ENCODE measurements at places on chromosomes 7 and 10. TPM values are rescaled to one million over a fixed set of nuclear protein-coding genes. Genes with fewer than 3 reads are reported as not detected.

GRCh38 chr7:26954951-26955350, 90.6 kb upstream of the SKAP2 start:
- H3K27me3 ChIP-seq: no peaks in the 10 kb centered on the region
- no peaks in the 10 kb centered on the region for H3K4me1 ChIP-seq
- no peaks in the 10 kb centered on the region for H3K36me3 ChIP-seq
- H3K27ac ChIP-seq: no peak overlapping the region

- no peak overlapping the region for H3K27ac ChIP-seq
- DNase-seq: no peak
- H3K27me3 ChIP-seq: no peaks in the 10 kb centered on the region
- no peak overlapping the region for H3K4me3 ChIP-seq
- H3K36me3 ChIP-seq: peaks cover 19% of the 10 kb centered on the region
Observed at GRCh38 chr7:66377045-66377444, 171.9 kb downstream of the TPST1 start.

DNA sequence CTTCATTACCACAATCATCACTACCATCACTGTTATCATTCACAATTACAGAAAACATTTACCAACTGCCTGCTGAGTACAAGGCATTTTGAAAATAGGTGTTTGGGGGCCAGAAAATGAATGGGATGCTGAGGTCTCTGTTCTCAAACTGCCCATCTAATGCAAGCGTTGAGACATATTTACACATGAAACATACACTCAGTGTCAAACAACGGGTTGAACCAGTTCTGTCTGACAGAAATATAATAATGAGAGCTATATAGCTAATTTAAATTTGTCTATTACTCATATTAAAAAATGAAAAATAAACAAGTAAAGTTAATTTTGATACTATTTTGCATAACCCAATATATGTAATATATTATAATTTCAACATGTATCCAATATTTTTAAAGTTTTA, 303.1 kb downstream of the KCNMA1 start:
- DNase-seq: no peak
- H3K4me3 ChIP-seq: no peak overlapping the region
- peaks cover 2% of the 10 kb centered on the region for H3K36me3 ChIP-seq

DNA sequence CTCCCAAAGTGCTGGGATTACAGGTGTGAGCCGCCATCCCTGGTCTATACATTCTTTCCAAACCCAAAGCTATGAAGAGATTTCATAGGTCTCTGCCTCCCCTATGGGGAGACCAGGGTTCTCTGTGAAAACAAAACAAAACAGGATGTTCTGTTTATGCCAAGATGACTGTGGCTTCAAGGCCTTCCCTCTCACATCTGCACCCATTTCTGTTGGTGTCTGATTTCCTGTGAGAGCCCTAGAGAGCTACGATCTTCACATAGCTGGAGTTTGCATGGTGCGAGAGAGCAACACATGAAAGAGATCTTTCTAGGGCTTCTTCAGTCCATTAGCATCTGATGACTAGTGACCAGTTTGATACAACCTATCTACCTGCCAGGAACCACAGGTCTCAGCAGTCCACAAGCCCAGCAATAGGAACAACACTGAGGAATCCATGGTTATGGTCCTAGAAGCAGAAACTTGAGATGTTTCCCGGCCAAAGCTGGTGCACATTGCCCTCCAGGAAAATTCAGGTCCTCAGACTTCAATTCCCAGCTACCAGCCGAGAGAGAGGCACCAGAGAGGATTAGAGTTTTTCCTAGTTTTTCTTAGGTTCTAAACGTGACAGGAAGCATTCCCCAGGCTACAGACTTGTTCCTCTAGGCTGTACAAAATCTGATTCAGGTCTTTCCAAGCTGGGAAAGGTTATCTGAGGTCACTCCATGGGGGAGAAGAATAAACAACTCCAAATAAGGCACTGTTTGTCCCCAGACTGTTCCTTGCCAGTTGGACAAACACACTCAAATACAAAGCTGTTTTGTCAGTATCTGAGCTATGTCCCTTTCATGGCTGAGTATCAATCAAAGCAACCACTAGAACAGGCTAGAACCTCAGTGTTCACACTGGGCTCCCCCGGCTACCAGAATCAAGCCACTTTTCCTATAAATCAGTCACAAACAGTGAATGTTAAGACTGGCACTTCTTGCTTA, 259.7 kb downstream of the CALN1 start:
- peaks cover 2% of the 10 kb centered on the region for H3K36me3 ChIP-seq
- H3K4me3 ChIP-seq: no peak overlapping the region
- H3K27ac ChIP-seq: peak overlapping the region; percentile 84

DNA sequence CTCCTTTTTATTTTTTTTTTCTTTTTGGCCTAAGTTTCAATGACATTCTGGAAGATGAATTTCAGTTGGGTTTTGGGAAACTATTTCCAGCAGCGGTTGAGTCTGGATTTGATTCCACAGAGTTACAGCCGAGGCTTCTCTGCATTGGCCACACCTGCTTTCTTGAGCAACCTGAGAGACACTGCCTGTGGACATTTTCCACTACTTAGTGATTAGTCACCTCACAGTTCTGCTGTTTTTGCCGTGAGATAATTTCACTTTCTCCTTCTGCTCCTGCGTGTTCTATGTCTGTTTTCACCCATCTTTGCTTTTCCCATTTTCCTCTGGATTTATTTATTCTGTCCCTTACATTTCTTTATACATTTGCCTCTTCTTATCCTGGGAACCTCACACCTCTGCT, 243.0 kb downstream of the BICC1 start:
- peaks cover 22% of the 10 kb centered on the region for H3K4me1 ChIP-seq
- H3K4me3 ChIP-seq: no peak overlapping the region
- no peaks in the 10 kb centered on the region for H3K27me3 ChIP-seq
- H3K27ac ChIP-seq: no peak overlapping the region
- H3K36me3 ChIP-seq: no peaks in the 10 kb centered on the region
- no peak for DNase-seq

- DNase-seq: no peak
- H3K4me1 ChIP-seq: no peaks in the 10 kb centered on the region
- H3K27me3 ChIP-seq: peaks cover 7% of the 10 kb centered on the region
- H3K36me3 ChIP-seq: no peaks in the 10 kb centered on the region
- no peak overlapping the region for H3K27ac ChIP-seq
- H3K4me3 ChIP-seq: no peak overlapping the region
Observed at GRCh38 chr7:21969822-21970221, 24.1 kb upstream of the CDCA7L start.

- H3K27me3 ChIP-seq: peaks cover 9% of the 10 kb centered on the region
- H3K4me3 ChIP-seq: no peak overlapping the region
- no peak for DNase-seq
- no peaks in the 10 kb centered on the region for H3K36me3 ChIP-seq
- peak overlapping the region; percentile 15 for H3K27ac ChIP-seq
Observed at GRCh38 chr10:86253091-86254072, 113.2 kb downstream of the GRID1 start.

DNA sequence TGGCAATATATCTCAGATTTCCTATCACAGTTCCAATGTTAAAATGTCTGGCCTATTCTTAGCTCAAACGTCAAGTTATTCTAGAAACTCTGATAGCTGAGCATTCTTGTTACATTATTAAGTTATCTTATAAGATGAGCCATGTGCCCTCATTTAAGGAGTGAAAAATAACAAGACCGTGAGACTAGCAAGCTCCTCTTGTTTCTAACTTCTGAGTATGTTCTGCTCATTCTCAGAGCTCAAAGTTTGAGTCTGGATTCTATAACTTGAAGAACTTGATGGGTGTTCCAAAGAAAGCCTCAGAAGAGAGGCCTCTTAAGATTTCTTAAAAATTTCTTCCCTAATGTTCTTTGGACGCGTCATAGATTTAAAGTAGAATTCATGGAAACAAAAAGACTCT, 215.2 kb downstream of the HTR7 start:
- no peak overlapping the region for H3K27ac ChIP-seq
- no peaks in the 10 kb centered on the region for H3K4me1 ChIP-seq
- H3K4me3 ChIP-seq: no peak overlapping the region

GRCh38 chr10:108901781-108902618, 1021.3 kb downstream of the XPNPEP1 start:
- no peak overlapping the region for H3K27ac ChIP-seq
- H3K36me3 ChIP-seq: no peaks in the 10 kb centered on the region
- DNase-seq: no peak
- no peaks in the 10 kb centered on the region for H3K27me3 ChIP-seq
- no peak overlapping the region for H3K4me3 ChIP-seq
- peaks cover 1% of the 10 kb centered on the region for H3K4me1 ChIP-seq

Gene BEND7
- total RNA-seq: 47.8 TPM

- no peak overlapping the region for H3K4me3 ChIP-seq
- H3K4me1 ChIP-seq: peaks cover 51% of the 10 kb centered on the region
- DNase-seq: no peak
Observed at GRCh38 chr7:121024611-121025010, 36.1 kb downstream of the CPED1 start.

Gene STEAP2
- total RNA-seq: 4.9 TPM

GRCh38 chr7:55212838-55213237, 152.3 kb upstream of the LANCL2 start:
- DNase-seq: no peak
- H3K27ac ChIP-seq: no peak overlapping the region
- H3K4me1 ChIP-seq: peaks cover 5% of the 10 kb centered on the region
- H3K4me3 ChIP-seq: no peak overlapping the region
- H3K36me3 ChIP-seq: peaks cover 4% of the 10 kb centered on the region

Gene COBL
- total RNA-seq: 21.3 TPM

GRCh38 chr10:87860816-87861403, 2.4 kb downstream of the KLLN start:
- no peaks in the 10 kb centered on the region for H3K27me3 ChIP-seq
- peaks cover 14% of the 10 kb centered on the region for H3K4me1 ChIP-seq
- H3K36me3 ChIP-seq: no peaks in the 10 kb centered on the region
- H3K4me3 ChIP-seq: peak overlapping the region; percentile 96
- peak overlapping the region; percentile 99 for H3K27ac ChIP-seq

Gene CXCL12
- total RNA-seq: 4.2 TPM

GRCh38 chr10:104966563-104967297, 325.6 kb downstream of the SORCS3 start:
- H3K27me3 ChIP-seq: no peaks in the 10 kb centered on the region
- H3K27ac ChIP-seq: no peak overlapping the region
- H3K36me3 ChIP-seq: no peaks in the 10 kb centered on the region
- DNase-seq: no peak
- peaks cover 4% of the 10 kb centered on the region for H3K4me1 ChIP-seq

Gene EN2
- total RNA-seq: not detected

- no peak overlapping the region for H3K4me3 ChIP-seq
- DNase-seq: no peak
- H3K36me3 ChIP-seq: no peaks in the 10 kb centered on the region
- no peak overlapping the region for H3K27ac ChIP-seq
- H3K27me3 ChIP-seq: peaks cover 10% of the 10 kb centered on the region
Observed at GRCh38 chr10:120741396-120741795, 109.8 kb upstream of the WDR11 start.

GRCh38 chr10:118258285-118258684, 83.8 kb downstream of the FAM204A start:
- H3K27ac ChIP-seq: no peak overlapping the region
- DNase-seq: no peak

DNA sequence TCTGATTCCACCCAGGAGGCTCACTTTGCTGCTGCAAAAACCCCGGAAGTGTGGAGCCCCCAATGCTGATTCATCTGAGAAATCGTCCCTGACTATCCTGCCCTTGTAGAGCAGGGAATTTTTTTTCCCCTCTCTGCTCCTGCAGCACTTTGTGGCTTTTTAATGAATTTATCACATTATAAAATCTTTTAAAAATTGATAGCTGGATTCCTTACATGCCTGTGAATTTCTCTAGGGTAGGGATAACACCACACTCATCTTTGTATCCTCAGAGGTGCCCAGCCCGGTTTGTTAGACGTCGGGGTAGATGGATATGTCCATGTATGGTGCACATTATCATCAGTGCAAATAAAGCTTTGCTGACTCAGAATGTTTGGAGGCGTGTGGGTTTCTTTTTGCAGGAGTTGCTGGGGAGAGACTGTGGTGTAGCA, 185.7 kb downstream of the STK31 start:
- H3K4me1 ChIP-seq: no peaks in the 10 kb centered on the region
- DNase-seq: no peak
- no peak overlapping the region for H3K27ac ChIP-seq
- no peak overlapping the region for H3K4me3 ChIP-seq
- H3K27me3 ChIP-seq: no peaks in the 10 kb centered on the region

GRCh38 chr10:55410415-55410885, 609.4 kb upstream of the PCDH15 start:
- H3K27me3 ChIP-seq: no peaks in the 10 kb centered on the region
- no peaks in the 10 kb centered on the region for H3K36me3 ChIP-seq
- no peak overlapping the region for H3K27ac ChIP-seq
- H3K4me3 ChIP-seq: no peak overlapping the region
- H3K4me1 ChIP-seq: peaks cover 5% of the 10 kb centered on the region

DNA sequence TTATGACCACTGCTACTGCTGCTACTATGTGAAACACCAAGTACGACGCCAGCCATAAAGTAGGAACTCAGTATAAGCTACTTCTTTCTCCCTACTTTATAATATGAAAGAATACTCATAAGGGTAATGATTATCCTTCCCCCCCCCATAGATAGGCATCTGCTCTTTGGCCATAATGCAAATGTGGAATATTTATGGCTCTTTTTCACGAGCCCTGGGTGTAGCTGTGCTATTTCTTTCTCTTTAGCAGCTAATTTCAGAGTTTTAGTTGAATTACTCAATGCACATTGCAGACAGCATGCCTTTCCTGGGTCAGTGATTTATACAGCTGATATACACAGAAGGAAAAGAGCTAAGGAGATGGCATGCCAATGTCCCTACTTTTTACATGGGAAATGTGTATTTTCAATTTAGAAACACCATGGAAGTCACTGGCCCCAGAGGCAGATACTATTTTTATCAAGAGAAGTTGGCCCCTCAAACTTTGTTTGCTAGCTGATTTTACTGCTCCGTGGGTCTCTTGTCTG, 234.1 kb upstream of the KIAA1217 start:
- no peaks in the 10 kb centered on the region for H3K36me3 ChIP-seq
- H3K4me1 ChIP-seq: peaks cover 19% of the 10 kb centered on the region
- H3K4me3 ChIP-seq: no peak overlapping the region
- H3K27me3 ChIP-seq: no peaks in the 10 kb centered on the region
- no peak overlapping the region for H3K27ac ChIP-seq
- no peak for DNase-seq

DNA sequence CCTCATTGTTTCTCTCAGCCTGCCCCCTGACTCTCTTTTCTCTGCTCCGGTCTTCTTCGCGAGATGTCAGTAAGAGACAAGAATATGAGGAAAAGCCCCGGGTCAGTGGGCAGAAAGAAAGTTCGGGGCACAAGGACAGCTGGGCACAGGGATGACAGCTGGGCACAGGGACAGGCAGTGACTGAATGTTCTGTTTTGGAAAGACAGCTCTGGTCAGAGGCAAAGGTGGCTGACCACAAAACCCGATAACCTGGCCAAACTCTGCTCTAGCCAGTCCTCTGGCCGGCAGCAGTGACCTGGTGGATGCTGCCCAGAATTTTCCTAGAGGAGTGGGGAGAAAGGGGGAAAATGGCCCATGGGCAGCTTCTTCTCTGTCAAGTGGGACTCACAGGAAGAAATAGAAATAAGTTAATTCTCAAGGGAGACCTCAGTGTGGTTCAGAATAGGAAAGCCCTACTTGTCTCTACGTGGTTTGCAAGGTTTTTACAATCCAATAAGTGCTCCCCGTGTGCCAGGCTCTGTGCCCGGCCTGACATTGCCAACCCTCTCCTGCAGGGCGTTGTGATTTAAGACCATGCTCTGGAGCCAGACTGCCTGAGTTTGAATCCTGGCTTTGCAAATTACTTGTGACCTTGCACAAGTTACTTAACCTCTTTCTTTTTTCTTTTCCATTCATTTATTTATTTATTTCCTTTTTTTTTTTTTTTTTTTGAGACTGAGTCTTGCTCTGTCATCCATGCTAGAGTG, 110.6 kb upstream of the ZNF716 start:
- no peaks in the 10 kb centered on the region for H3K36me3 ChIP-seq
- DNase-seq: no peak
- no peak overlapping the region for H3K4me3 ChIP-seq
- H3K4me1 ChIP-seq: no peaks in the 10 kb centered on the region
- no peaks in the 10 kb centered on the region for H3K27me3 ChIP-seq

Data from progenitor cell of endocrine pancreas (in vitro differentiated cells).